GM12878 (cell line): ENCODE measurements at places on chromosomes 16 and 17.

GRCh38 chr16:2045965-2046892, 1.4 kb downstream of the NTHL1 start:
- no peak for DNase-seq

- no peak for DNase-seq
Measured at GRCh38 chr17:13024016-13024415, 6.2 kb upstream of the ELAC2 start.

- no peak for DNase-seq
Measured at GRCh38 chr16:49530427-49530970, 156.9 kb downstream of the C16orf78 start.

- DNase-seq: no peak
Measured at GRCh38 chr17:42562388-42563142, 617 bp downstream of the COASY start.

DNA sequence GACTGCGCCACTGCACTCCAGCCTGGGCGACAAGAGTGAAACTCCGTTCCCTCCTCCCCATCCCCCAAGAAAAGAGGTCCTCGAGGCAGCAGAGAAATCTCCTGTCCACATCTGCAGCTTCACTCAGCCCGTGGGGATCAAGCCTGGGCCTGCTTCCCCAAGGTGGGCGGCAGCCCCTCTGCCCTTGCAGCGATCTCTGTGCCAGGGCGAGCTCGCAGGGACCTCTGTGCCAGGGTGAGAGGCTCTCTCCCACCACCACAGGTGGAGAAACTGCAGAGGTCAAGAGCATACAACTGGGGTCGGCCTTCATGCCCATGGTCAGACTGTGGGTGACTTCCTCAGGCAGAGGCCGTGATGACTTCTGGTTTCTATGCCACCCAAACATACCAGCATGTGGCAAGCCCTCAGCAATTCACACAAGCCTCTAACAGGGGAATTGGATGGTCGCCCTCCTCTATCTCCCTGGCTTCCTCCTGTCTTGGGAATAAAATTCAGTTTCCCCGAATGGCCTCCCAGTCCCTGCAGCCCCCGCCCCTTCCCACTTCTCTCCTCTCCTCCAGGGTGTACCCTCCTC, 5.5 kb downstream of the SLC43A2 start:
- DNase-seq: no peak

DNA sequence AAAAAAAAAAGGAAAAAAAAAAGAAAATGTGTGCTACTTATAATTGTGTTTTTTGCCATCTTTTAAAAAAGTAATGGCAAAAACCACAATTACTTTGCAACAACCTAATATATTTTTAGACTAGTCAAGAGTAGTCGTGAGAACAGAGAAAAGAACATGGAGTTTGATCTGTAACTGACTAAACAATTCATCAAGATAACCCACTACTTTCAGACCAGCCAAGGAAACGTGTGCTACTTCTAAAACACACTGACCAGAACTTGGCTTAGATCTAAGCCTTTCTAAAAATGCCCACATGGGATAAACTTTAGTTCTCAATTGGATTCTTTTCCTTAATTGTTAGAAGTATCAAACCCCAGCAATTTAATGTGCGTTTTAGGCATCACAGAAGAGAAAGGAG, 616 bp downstream of the PECAM1 start:
- DNase-seq: no peak

GRCh38 chr16:79362300-79362970, 238.1 kb downstream of the MAF start:
- DNase-seq: no peak

DNA sequence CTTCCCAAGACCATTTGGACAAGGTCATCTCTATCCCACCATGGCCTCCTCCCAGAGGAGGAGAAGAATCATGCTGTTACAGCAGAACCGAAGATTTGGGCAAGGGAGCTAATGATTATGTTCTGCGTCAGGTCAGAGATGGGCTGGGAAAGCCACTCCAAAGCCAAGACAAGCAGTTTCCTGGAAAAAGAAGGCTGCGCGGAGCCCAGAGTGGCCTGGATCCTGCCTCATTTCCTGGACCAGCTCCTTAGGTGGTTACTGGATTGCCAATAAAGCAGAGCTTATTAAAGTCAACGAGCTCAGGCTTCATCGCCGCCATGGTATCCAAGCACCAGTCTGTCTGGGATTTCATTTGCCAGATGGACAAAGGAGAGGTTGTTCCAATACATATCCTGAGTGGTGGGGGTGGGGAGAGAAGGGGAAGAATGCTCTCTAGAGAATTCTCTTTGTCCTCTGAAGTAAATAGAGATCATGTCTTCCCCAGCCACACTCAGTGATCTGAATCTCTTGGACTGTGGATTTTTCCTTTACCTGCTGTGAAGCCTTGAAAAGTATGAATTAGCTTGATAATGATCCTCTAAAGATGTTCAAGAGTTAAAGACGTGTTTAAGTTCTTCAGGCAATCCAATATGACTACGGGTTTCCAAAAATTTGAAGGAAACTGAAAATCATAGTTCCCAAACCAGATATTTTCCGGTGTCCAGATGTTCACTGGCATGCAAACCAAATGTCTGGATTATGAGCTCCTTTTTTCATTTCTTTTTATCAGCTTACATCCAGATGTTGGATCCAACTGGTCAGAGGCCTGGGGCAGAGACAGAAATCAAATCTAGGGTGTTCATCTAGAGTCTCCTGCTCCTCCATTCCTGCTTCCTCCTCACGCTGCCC, 17.7 kb downstream of the PRAC1 start:
- DNase-seq: no peak

- DNase-seq: no peak
Measured at GRCh38 chr17:78946631-78947030, 21.4 kb upstream of the TIMP2 start.

- no peak for DNase-seq
Measured at GRCh38 chr16:21982108-21982507, 18.8 kb downstream of the PDZD9 start.

DNA sequence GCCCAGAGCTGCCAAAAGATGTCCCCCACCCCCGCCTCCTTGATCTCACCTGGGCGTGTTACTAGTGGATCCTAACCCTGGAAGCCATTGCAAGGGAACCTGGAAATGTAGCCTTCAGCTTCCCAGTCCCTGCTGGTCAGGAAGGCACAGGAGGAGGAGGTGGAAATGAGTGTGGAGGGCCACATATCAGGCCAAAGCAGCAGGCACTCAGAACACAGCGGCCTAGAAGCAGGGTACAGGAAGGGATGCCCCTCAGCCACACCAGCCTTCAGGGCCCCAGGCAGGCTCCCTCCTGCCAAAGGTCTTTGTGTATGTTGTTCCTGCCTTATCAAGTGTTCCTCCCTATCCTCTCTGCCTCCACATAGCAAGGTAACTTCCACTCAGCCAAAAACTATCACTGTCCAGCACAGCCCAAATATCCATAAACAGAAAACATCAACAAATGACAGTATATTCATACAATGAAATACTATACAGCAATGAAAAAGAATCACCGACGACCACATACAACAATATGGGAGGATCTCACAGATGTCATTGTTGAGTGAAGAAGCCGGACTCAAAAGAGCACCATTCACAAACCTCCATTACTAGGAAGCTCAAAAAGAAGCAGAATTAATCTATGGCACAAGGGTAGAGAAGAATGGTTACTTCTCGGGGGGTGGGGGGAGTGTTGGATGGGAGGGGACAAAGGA, 28.2 kb upstream of the TNFRSF13B start:
- DNase-seq: no peak

GRCh38 chr16:24820522-24820921, 25.2 kb upstream of the SLC5A11 start:
- DNase-seq: no peak

GRCh38 chr17:49908782-49909714, 59.9 kb upstream of the DLX4 start:
- no peak for DNase-seq

DNA sequence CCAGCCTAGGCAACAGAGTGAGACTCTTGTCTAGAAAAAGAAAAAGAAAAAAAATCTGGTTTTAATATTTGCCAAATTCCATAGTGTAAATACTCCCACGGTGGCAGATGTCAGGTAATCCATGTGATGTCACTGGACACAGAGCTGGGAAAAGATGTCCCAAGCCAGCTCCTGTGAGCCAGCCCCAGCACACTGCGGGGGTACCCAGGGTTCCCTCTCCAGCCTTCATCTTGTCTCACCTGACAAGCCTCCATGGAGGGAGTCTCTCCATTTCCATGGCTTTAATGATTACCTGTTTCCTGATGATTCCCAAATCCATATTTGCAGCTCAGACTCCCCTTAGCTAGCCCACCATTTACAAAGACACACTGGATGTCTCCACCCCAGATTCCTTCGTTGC, 4.6 kb downstream of the CD300LB start:
- DNase-seq: no peak

GRCh38 chr16:20291208-20292206, 35.8 kb downstream of the GP2 start:
- DNase-seq: no peak

DNA sequence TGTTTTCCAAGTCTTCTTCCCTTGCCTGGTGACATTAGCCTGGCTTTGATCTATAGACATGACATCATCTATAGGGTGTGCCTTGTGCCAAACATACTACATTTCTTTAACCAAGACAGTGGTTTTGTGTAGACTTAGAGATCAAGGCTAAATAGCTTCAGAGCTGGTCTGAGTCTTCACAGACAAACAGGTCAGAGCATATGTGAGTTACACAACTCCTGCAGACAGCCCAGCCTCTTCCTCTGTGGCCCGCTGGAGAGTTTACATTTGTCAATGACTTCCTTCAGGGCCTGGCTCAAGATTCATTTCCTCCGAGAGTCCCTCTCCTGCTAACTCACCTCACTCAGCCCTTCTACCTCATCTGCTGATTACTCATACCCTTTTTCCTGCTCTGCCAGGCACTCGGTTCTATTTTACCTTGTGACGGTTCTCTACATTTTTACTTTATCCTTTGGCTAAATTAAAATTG, 73.1 kb upstream of the TANC2 start:
- DNase-seq: no peak

- no peak for DNase-seq
Measured at GRCh38 chr17:28239271-28239624, 79.8 kb upstream of the TMEM97 start.

DNA sequence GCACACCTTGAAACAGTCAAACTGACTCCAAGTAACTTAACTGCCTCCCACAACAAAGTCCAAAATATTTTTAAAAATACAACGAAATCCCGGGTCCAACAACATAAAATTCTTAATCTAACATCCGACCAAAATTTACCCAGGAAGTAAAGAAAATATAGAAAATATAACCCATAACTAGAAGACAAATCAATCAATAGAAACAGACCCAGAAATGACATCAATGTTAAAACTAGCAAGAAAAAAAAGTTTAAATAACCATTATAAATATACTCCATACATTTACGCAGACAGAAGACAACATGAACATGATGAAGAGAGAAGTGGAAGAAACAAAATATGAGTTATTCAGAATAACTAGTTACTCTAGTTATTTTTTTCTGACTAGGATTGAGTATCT, 3.7 kb downstream of the ZNF597 start:
- DNase-seq: no peak

DNA sequence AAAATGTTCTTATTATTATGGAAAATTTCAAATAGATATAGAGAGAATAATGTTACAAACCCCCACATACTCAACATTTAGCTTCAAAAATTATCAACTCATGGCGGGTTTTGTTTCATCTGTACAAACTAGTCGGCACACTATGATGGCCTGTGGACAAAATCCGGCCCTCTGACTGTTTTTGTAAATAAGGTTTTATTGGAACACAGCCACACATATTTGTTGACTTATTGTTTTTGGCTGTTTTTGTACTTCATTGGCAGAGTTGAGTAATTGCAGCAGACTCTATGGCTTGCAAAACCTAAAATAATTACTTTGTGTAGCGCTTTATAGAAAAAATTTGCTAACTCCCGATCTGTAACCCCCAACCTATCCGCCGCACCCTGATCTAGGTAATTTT, 41.4 kb upstream of the CLEC18A start:
- no peak for DNase-seq

DNA sequence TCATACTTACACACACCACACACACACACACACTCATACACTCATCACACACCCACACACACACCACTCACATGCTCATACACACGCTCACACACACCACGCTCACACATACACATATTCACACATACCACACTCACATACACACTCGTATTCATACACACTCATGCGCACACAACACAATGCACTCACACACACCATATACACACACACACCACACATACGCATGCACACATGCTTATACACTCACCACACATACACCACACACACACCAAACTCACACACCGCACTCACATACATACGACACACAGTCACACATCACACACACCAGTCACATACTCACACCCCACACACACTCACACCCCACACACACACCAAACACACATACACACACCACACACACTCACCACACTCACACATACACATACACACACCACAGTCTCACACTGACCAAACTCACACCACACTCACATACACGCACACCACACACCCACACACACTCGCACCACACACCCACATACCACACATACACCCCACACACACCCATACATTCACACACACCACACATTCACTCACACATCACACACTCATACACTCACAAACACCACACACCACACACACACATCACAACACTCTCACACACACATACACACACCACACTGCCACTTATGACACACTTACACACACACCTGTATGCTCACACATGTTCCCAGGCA, 88.9 kb downstream of the IRX5 start:
- no peak for DNase-seq

GRCh38 chr17:40484285-40484972, 17.0 kb downstream of the TNS4 start:
- DNase-seq: no peak

GRCh38 chr16:22141767-22142166, 20.5 kb upstream of the SDR42E2 start:
- no peak for DNase-seq

GRCh38 chr16:81585785-81586184, 141.2 kb downstream of the CMIP start:
- no peak for DNase-seq

- DNase-seq: no peak
Measured at GRCh38 chr16:4787627-4788482, at the start of gene SEPTIN12. TSS of gene SEPTIN12 (minus strand) at chr16:4788345. CDS start at chr16:4787645, 700 bp downstream.

- no peak for DNase-seq
Measured at GRCh38 chr17:1047177-1047878, 50.4 kb downstream of the TIMM22 start.

- no peak for DNase-seq
Measured at GRCh38 chr16:30009085-30009862, 1.6 kb downstream of the DOC2A start.

GRCh38 chr17:77414811-77415400, 274.1 kb downstream of the SEC14L1 start:
- no peak for DNase-seq
